ENCODE measurements at places on chromosomes 12 and 14.
A peak's percentile ranks its signal among the peaks of the same experiment; 100 is the strongest.

DNA sequence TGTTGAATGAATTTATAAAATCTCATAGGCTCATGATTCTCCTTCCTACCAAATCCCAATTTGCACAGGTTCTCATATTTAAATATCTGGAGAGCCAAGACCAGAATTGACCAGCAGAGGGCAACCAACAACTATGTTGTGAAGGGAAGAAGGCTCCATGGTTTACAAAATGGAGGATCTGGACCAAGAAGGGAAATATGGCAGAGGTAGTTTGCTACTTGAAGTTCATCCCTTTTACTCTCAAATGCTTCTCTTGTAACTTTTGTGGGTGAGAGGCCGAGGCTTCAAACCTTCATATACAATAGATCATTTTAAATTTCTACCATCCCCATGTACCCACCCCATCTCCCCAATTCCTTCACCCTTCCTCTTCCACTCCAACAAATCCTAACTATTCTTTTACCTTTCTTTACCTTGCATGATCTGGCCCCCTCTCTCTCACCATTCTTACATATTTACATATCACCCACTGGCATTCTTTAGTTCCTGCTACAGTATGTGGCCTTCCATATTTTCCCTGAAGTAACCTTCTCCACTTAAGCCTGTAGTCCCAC lies 3.8 kb upstream of the SMARCC2 start:
- peak overlapping the region; percentile 52 for H3K27ac ChIP-seq
- no peak overlapping the region for H3K4me3 ChIP-seq
- H3K27me3 ChIP-seq, result no peaks in the 10 kb centered on the region
- H3K4me1 ChIP-seq, result peaks cover 32% of the 10 kb centered on the region

GRCh38 chr12:94305130-94305957 lies 154.3 kb downstream of the CEP83 start:
- H3K36me3 ChIP-seq, result peaks cover 67% of the 10 kb centered on the region
- no peak for DNase-seq
- no peak overlapping the region for H3K4me3 ChIP-seq
- H3K27ac ChIP-seq, result no peak overlapping the region
- H3K27me3 ChIP-seq, result no peaks in the 10 kb centered on the region

DNA sequence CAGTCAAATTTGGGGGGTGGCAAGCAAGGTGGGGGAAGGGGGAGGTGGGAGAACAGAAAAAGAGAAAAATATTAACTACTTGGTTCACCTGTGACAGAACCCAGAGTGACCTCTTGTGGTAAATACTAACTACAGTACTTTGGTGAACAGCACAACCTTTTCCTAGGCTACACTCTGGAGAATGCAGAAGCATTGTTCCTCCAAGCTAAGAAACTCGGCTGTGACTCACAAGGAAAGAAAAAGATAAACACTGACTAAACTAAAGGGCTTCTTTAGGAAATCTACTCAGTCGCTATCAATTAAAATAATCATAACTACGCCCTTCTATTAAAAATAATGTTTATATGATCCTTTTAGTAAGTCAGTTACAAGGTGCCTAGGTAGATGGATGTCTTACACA lies 5.4 kb downstream of the KCNH5 start:
- DNase-seq, result peak; percentile 75
- no peaks in the 10 kb centered on the region for H3K27me3 ChIP-seq
- H3K4me3 ChIP-seq, result no peak overlapping the region
- no peaks in the 10 kb centered on the region for H3K36me3 ChIP-seq
- H3K27ac ChIP-seq, result no peak overlapping the region
- H3K4me1 ChIP-seq, result peaks cover 7% of the 10 kb centered on the region

DNA sequence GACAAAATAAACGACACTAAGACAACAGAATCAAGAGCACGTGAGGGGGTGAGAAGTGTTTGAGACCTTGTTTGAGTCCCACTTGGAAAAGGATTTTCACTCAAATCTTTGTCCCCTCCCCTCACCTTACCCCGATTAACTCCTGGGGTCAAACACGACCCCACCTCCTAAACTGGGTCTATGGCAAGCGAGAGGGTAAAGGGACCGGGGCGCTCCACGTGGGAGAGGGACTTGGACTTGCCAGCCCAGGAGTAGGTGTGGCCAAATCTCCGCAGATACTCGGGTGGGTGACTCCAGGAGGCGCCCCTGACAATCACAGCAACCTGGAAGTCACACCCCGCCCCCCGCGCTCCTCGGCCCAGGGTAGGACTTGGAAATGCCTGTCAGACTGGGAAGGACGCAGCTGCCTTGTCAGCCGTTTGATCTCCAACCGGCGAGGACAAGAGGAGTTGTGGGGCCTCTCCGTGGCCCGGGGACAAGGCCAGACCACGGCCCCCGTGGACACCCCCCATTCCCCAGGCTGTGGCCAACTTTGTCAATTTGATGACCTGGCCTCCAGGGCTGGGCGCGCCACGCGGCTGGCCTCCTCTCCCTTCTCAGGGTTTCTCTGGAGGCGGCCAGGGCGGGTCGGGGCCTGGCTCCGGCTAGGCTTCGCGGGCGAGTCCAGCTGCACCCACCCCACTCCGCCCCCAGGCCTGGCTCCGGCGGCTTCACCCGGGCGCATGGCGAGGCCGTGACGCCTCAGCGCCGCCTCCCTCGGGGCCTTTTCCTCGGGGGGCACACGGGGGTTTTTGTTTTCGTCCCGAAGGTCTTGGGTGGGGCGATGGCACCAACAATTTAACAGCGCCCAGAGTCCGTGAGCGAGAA lies 1.1 kb upstream of the BCL11B start:
- H3K27me3 ChIP-seq, result no peaks in the 10 kb centered on the region
- no peak for DNase-seq
- H3K27ac ChIP-seq, result no peak overlapping the region
- H3K4me1 ChIP-seq, result no peaks in the 10 kb centered on the region
- H3K36me3 ChIP-seq, result no peaks in the 10 kb centered on the region

- no peaks in the 10 kb centered on the region for H3K36me3 ChIP-seq
- no peaks in the 10 kb centered on the region for H3K27me3 ChIP-seq
- peaks cover 11% of the 10 kb centered on the region for H3K4me1 ChIP-seq
- H3K4me3 ChIP-seq, result no peak overlapping the region
Observed at GRCh38 chr14:104694475-104694950, 5.1 kb downstream of the INF2 start.

DNA sequence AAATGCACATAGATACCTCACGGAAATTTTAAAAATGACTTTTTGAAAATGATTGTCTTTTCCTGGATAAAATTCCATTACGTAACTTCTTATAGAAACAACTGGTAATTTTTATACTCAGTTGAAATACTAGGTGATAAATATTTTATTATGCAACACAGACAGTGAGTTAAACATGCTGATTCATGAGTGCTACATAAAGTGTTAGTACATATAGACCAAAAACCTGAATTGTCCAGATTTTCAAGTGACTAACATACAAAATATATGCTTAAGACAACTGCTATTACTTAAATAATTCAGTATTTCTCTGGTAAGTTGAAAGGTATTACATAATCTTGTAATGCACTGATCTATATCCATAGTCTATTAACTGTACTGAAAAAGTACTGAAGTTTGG lies 11.9 kb downstream of the PTPRO start:
- no peaks in the 10 kb centered on the region for H3K4me1 ChIP-seq
- no peaks in the 10 kb centered on the region for H3K27me3 ChIP-seq
- no peak for DNase-seq

DNA sequence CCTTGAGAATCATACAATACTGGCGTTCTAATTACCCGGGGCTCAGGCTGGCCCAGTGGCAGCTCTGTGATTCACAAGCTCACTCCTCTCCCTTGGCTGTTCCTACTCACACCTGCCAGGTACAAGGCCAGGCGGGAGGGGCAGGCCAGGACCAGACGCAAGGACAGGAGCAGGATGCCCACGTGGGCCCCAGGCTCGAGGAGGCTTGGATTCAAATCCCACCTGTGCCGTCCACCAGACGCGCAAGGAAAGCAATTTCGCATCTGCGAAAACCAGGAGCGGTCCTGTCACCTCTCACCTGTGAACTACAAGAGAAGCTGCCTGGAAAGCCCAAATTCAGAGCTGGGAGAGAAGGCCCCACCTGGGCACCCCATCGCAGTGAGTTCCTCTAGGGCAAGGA lies 50.6 kb downstream of the BCL11B start:
- H3K27me3 ChIP-seq, result no peaks in the 10 kb centered on the region
- no peak overlapping the region for H3K27ac ChIP-seq
- H3K4me1 ChIP-seq, result no peaks in the 10 kb centered on the region
- no peaks in the 10 kb centered on the region for H3K36me3 ChIP-seq

GRCh38 chr14:57485635-57486034 lies 8.0 kb downstream of the CCDC198 start:
- peak; percentile 85 for DNase-seq
- peaks cover 30% of the 10 kb centered on the region for H3K4me1 ChIP-seq
- H3K4me3 ChIP-seq, result no peak overlapping the region
- H3K27ac ChIP-seq, result no peak overlapping the region
- no peaks in the 10 kb centered on the region for H3K36me3 ChIP-seq

GRCh38 chr12:49093792-49094159 lies 825 bp downstream of the DHH start:
- no peaks in the 10 kb centered on the region for H3K36me3 ChIP-seq
- peak overlapping the region; percentile 49 for H3K4me3 ChIP-seq
- DNase-seq, result no peak
- H3K4me1 ChIP-seq, result peaks cover 18% of the 10 kb centered on the region
- no peaks in the 10 kb centered on the region for H3K27me3 ChIP-seq

- no peak overlapping the region for H3K27ac ChIP-seq
- H3K4me3 ChIP-seq, result no peak overlapping the region
- no peaks in the 10 kb centered on the region for H3K27me3 ChIP-seq
- H3K36me3 ChIP-seq, result no peaks in the 10 kb centered on the region
- no peak for DNase-seq
Observed at GRCh38 chr12:93831374-93831773, 154.2 kb downstream of the CRADD start.

DNA sequence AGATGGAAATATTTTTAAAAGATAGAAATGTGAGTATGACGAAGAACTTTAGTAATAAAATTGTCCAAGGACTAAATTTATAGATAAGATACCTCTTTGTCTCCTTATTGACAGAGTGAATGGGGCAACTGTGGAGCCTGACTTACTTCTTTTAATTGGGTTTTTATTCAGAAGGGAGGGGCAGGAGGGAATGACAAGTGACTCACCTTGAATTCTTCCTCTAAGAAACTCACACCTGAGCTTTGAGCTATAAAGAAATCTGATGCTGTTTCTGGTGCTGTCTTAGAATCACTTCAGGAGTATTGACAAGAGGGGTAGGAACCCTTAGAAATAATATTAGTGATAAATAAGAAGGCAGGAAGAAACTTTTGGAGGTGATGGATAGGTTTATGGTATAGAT lies 951 bp downstream of the NR1H4 start:
- no peak overlapping the region for H3K27ac ChIP-seq
- H3K36me3 ChIP-seq, result no peaks in the 10 kb centered on the region
- no peak for DNase-seq
- H3K4me3 ChIP-seq, result no peak overlapping the region
- H3K27me3 ChIP-seq, result 0 out of 2 replicates have a peak, but pooled peaks cover 3% of the 10 kb centered on the region

DNA sequence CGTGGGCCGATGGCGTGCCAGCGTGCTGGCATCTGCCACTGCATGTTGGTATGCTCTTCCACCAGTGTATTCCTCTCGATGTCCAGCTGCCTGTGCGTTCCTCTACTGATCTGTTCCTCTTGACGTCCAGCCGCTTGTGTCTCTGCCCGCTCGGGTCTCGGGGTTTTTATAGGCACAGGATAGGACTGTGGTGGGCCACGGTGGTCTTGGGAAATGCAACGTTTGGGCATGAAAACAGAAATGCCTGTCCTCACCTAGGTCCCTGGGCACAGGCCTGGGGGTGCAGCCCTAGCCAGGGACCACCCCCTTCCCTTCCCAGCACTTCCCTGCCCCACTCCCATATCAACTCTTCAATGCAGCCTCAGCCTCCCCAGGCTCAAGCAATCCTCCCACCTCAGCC lies 10.3 kb upstream of the GALNT6 start:
- no peak for DNase-seq
- H3K4me3 ChIP-seq, result no peak overlapping the region
- H3K27me3 ChIP-seq, result no peaks in the 10 kb centered on the region
- no peaks in the 10 kb centered on the region for H3K36me3 ChIP-seq
- H3K27ac ChIP-seq, result no peak overlapping the region

DNA sequence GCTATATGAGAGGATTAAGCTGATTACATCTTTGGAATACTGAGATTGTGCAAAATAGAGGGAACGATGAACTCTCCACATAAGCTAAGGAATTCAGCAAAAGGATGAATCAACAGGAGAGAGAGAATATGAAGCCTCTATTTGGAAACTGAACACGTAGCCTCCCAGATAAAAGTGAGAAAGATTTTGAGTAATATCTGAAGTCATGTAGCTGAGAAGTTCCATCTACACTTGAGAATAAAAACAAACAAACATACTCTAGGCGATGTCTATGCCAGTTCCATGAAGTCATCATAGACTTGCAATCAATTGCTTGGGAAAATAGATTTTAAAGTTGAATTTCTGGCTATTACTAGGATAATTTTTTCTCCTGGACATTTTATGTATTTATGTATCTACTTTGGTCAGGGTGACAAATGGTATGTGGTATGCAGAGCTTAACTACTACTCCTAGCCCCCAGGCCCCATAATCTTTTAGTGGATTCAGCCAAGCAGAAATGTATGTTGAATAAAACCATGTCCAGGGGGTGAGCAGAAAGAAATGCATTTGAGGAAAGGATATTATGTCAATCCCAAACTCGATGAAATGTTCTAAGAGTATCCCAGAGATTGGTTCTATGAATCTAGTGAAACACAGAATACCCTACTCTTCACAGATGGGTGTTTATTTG lies 627.4 kb downstream of the DIO2 start:
- no peak overlapping the region for H3K27ac ChIP-seq
- H3K4me1 ChIP-seq, result peaks cover 25% of the 10 kb centered on the region
- H3K27me3 ChIP-seq, result no peaks in the 10 kb centered on the region
- no peak overlapping the region for H3K4me3 ChIP-seq

- no peak overlapping the region for H3K4me3 ChIP-seq
- DNase-seq, result no peak
- no peaks in the 10 kb centered on the region for H3K27me3 ChIP-seq
- no peaks in the 10 kb centered on the region for H3K4me1 ChIP-seq
Observed at GRCh38 chr12:6380141-6381121, 3.5 kb upstream of the LTBR start.

GRCh38 chr12:84362552-84362897 lies 550.1 kb downstream of the SLC6A15 start:
- no peaks in the 10 kb centered on the region for H3K27me3 ChIP-seq
- no peak overlapping the region for H3K4me3 ChIP-seq
- H3K4me1 ChIP-seq, result no peaks in the 10 kb centered on the region
- H3K27ac ChIP-seq, result no peak overlapping the region
- H3K36me3 ChIP-seq, result no peaks in the 10 kb centered on the region

DNA sequence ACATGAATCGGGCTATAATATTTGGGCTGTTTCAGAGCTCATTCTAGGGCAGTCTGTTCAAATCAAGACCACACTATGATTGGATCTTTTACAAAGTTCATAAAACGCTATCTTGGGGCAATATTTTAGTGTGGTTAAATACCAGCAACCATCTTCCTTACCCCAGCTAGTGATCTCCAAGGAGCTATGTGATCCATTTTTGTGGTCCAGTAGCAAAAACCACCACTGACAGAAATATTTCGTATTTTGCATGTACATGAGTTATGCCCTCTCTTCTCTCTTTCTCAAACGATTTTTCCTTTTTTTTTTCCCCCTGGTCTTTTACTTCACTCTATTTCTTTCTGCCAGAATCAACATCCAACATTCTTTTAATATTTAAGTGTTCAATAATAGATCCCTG lies 280.6 kb upstream of the KITLG start:
- H3K36me3 ChIP-seq, result no peaks in the 10 kb centered on the region
- H3K4me1 ChIP-seq, result no peaks in the 10 kb centered on the region
- DNase-seq, result no peak
- no peak overlapping the region for H3K27ac ChIP-seq
- no peak overlapping the region for H3K4me3 ChIP-seq

Measured in Karpas-422 (cell line).